Stimulated activated CD4-positive, alpha-beta T cell treated with anti-CD3 and anti-CD28 coated beads, TNF-alpha, amount 100 ng/mL, for 48 hours (primary cell): ENCODE measurements at places on chromosomes 6 and 20.
A peak's percentile ranks its signal among the peaks of the same experiment; 100 is the strongest.

DNA sequence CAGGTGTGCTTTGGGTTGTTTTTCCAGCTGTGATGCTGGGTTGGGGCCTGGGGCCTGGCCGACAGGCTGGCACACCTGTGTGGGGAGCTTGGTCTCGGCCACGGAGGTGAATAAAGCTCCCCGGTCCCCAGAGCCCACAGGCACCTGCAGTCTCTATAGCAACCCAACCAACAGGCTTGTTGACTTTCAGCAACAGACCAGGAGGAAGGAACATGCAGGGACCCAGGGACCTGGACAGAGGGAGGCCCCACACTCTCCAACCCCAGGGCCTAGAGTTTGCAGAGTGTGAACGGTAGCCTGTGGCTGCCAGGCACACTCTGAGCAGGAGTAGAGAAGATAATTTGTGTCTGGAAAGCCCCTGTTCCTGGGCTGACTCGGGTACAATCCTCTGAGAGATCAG is 14.6 kb upstream of the SYNJ2 start:
- DNase-seq: no peak

DNA sequence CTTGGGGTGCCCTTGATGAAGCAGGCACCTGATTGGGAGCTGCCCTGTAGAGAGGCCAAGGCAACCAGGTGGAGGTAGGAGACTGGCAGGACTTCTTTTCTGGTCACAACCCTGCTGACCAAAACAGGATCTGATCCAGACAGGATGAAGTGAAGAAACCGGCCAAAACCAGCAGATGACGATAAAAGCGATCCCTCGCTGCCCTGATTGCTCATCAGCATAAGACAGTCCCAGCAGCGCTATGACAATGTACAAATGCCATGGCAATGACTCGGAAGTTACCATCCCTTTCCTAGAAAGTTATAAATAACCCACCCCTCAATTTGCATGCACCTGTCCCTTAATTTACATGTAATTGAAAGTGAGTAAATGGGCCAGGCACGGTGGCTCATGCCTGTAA is 88.4 kb upstream of the PDE10A start:
- no peak for DNase-seq

GRCh38 chr20:55269913-55270312 is 735.4 kb downstream of the CBLN4 start:
- no peak for DNase-seq

DNA sequence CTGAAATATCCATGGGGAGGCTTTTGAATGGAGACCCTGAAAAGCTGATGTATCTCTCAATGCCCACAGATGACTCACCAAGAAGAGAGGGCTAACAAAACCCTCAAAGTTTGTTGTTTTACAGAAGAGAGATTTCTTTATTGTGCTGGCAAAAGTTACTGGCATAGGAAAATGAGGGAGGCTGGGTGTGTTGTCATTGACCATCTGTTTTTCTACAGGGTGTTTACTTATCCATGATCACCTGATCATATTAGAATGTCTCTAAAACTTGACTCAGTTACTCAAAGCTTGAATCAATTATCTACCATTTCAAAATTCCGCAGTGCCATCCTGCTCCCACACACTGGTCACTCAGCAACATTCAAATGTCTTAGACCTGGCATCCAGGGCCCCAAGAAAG is 9.8 kb downstream of the NCOA6 start:
- no peak for DNase-seq

GRCh38 chr6:131175564-131175963 is 40.3 kb downstream of the AKAP7 start:
- no peak for DNase-seq

GRCh38 chr6:140058863-140059262 is 684.4 kb upstream of the CITED2 start:
- DNase-seq: no peak

DNA sequence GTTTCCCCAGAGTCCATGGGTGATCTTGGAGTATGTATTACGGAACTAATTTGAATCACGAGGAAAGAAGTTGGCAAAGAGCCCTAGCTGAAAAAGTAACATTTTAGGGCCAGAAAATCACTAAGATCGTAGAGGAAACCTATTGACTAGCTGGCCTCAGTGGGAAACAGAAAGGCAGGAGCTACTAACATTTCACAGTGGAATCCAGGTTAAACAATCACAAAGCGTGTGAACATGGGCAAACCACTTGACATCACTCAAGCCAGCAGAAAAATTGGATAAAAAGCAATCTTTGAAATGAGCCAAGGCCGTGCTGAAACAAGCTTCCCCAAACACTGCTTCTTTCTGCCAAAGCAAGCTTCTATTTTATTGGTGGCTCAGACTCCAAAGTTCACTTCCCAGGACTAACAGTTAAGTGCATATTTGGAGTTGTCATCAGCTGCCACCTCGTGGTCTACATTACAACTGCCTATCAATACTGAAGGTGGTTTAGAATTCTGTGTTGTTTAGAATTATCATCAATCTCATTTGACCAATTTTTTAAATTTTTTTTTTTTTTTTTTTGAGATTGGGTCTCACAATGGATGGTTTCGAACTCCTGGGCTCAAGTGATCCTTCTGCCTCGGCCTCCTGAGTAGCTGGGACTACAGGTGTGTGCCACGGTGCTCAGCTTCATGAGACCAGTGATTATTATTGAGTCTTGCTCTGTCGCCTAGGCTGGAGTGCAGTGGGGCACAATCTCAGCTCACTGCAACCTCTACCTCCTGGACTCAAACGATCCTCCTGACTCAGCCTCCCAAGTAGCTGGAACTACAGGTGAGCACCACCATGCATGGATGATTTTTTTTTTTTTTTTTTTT is 10.6 kb downstream of the RPS10 start:
- no peak for DNase-seq

DNA sequence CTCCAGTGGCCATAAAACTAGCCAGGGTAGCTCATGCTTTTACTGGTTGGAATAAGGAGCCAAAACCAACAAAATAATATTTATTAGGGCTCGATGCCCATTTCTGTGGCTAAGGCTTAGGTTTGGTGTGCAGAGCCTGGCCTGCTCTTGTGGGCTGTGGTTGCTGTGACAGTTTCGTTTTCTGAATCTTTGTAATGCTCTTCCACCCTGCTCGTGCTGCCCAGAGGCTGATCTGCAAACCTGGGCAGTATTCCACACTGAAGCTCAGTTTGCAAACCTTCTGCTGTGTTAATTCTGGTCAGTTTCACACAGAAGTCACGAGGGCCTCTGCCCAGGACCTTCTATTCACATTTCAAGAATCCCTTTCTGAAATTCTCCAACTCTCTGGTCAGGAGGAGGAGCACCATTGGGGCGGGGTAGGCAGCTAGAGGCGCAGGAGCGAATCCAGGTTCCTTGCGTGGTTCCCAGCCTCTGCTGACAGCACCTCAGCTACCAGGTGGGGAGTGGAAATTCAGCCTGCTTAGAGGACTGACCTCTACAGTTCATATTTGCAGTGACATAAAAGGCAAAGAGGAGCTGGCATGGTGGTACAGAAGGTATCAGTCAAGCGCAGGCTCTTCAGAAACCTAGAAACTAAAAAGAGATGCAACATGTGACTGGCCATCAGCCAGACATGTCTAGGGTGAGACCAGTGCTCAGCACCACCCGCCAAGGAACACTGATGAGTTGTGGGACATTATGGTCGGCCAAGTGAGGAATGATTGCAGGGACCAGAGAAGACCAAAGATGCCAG is 14.3 kb upstream of the C20orf144 start:
- DNase-seq: no peak

- DNase-seq: no peak
These were observed 387.7 kb upstream of the SASH1 start for GRCh38 chr6:147954938-147955337.

DNA sequence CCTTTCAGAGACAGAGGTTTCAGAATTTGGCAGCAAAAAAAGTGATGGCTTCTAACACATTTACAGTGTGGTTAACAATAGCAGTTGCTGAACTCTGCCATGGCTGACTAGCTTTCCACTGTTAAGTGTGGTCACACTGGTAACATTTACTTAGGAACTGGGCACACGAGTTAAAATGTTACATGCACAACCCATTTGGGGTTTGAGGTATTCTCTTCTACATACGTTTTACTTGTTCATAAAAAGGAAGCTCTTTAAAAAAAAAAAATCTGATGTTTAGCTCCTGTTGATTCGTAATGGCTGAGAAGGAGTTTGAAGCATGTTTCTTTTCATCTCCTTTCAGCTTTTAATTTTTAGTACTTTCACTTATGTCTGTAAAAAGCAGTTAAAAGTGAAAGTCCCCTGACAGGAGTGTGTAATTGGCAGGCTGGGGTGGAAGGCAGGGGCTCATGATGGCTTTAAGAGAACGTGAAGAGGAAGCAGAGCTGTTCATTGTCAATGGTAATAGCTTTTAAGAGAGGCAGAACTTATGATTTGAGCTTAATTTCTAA is 245.9 kb downstream of the FARS2 start:
- no peak for DNase-seq

DNA sequence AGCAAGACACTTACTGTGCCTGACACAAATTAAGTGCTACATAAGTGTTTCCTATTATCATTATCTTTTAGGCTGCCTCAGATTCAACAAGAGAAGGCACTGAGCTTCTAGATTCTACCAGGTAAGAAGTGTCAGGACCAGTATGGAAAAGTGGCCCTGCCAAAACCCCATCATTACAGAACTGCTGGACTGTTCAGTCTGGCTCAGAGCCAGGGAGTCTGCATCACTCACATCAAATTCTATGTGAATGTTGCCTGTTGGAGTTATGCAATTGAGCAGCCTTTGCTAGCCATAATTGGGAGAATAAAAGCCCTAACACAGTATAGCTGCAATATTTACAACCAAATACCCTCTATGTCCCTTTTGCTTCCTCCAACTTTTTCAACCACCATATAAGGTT is 70.9 kb downstream of the ATG5 start:
- DNase-seq: no peak

GRCh38 chr6:89145956-89146717 is at the start of gene PM20D2:
Gene PM20D2, plus strand, starts transcription at chr6:89146055. Its CDS starts 90 bp downstream, at chr6:89146145.
- DNase-seq: peak; percentile 60

DNA sequence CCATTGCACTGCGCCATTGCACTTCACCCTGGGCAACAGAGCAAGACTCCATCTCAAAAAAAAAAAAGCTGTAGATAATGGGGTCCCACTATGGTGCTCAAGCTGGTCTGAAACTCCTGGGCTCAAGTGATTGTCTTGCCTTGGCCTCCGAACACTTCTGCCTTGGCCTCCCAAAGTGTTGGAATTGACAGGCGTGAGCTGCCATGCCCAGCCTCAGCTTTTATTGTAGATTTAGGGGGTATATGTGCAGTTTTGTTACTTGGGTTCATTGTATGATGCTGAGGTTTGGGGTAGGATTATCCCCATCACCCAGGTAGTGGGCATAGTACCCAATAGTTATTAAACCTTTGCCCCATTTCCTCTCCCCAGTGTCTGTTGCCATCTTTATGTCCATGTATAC is 11.4 kb downstream of the HSPA1B start:
- DNase-seq: no peak

DNA sequence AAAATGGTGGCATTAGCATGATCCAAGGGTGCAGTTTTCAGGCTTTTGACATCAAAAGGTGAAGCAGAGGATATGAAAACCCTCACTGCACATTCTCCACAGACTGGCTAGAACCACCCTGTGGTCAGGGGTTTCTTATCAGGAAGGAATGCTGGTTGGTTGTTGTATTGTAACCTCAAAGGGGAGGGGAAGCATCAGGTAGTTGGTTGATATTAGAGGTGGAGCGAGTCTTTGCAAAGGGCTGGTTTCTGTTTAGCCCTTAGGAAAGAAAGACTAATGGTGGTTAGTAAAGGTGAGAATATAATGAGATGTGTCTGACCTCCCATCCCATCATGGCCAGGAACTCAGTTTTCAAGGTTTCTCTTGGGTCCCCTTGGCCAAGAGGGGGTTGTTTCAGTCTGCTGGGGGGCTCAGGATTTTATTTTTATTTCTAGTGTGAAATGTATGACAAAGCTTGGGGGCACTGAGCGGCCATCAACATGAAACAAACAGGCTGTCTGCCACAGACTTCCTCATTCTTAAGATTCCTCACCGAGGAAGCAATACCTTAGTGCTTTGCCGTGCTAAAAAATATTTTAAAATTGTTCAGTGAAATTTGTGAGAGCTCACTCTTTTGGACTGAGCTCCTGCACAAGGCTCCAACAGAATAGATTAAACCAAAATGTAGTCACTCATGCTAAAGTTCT is 47.5 kb upstream of the PROKR2 start:
- DNase-seq: no peak
